ENCODE measurements at places on chromosomes 1 and 21.

GRCh38 chr1:100538913-100539835 is 1.2 kb downstream of the GPR88 start:
- no peak for DNase-seq

DNA sequence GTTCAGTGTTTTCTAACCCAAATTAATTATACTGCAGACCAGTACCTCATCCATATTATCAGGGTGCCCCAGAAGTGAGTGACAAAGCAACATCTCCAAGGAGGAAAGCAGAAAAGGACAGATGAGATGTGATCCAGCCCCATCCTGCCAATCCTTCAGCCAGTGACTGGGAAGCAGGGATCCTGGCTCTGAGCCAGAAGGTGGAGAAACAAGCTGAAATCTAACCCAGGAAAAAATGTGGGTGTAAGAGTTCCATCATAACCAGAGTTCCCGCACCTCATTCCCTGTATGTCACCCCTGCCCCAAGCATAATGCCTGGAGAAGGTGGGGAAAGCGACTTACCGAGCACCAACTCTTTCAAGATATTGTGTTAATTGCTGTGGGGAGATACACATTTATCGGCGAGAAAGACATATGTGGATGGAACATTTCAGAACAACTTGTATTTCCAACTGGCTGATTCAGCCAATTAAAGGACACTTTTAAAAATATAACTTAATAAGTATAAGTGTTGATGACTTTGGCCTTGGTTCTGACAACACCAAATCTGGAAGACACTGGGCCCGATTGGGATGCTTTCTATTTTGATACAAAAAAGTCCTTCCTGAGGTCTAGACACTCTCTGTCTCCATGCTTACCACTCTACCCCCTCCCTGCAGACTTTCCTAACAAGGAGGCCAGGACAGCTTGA is 14.9 kb downstream of the PLEKHA6 start:
- DNase-seq = no peak

- no peak for DNase-seq
Measured at GRCh38 chr1:222416001-222416791, 131.7 kb downstream of the HHIPL2 start.

GRCh38 chr21:45080639-45081414 is 6.4 kb downstream of the ADARB1 start:
- no peak for DNase-seq

DNA sequence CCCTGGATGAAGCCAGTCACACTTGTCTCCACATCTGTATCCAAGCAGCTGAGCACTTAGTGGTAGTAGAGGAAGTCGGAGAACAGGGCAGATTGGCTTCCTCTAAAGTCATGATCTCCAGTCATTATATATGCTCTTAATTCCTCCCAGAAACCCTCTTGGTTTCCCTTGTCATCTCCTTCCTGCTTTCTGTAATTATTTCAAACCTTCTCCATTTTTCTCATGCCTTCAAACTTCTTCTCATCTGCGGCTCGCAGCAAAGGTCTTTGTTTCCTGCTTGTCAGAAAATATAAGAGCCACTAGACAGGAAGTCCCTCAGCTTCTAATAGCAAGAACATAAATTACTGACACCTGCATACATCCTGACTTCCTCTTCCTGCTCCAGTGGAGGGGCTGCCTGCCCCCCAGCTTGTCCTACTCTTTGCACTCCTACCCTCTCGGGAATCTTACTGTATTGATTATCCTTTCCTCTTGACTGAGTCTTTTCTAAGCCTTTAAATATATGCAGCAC is 124.6 kb upstream of the NGF start:
- DNase-seq = no peak

GRCh38 chr1:237834048-237834447 is 56.7 kb downstream of the ZP4 start:
- no peak for DNase-seq

- DNase-seq = no peak
Measured at GRCh38 chr1:28056129-28056925, 32.1 kb downstream of the EYA3 start.

- no peak for DNase-seq
Measured at GRCh38 chr1:169473347-169473746, 12.4 kb downstream of the SLC19A2 start.

DNA sequence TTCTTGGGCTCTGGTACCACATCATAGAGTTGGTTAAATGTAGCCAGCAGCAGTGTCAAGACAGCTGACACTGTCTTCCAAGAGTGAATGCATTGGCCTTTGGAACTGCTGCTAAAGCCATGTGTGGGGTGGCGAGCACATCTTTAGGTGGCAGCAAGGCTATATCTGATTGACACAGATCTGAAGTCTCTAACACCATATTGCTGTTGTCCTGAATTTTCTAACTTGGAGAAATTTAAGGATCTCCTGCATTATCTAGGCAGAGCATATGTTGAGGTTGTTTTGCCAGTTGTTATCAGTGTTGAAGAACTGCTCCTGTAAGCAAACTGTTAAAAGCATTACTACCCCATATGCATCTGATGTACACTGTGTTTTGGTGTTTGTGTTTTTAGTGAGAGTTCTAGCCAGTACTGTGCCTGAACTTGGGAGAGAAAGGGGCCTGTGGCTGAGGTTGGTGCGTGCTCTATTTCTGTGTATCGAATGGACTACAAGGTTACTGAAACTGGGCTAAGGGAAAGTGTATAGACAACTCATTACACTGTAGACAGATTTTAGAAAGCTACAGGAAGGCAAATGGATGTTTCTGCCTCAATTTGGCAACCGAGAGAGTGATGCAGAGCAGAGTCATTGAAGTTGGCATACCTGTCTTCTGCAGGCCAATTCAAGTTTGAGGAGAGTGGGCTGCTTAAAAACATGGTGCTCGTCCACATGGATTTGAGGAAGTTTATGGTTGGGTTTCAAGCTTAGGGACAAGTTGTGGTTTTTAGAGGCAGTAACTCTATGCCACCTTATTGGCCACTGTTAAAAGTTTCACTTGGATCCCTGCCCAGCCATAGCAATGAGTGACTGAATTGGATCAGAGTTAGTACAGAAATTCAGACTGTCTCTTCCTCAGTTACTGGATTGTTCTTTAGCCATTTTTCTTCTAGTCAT is 16.9 kb downstream of the DYRK3 start:
- DNase-seq = no peak

DNA sequence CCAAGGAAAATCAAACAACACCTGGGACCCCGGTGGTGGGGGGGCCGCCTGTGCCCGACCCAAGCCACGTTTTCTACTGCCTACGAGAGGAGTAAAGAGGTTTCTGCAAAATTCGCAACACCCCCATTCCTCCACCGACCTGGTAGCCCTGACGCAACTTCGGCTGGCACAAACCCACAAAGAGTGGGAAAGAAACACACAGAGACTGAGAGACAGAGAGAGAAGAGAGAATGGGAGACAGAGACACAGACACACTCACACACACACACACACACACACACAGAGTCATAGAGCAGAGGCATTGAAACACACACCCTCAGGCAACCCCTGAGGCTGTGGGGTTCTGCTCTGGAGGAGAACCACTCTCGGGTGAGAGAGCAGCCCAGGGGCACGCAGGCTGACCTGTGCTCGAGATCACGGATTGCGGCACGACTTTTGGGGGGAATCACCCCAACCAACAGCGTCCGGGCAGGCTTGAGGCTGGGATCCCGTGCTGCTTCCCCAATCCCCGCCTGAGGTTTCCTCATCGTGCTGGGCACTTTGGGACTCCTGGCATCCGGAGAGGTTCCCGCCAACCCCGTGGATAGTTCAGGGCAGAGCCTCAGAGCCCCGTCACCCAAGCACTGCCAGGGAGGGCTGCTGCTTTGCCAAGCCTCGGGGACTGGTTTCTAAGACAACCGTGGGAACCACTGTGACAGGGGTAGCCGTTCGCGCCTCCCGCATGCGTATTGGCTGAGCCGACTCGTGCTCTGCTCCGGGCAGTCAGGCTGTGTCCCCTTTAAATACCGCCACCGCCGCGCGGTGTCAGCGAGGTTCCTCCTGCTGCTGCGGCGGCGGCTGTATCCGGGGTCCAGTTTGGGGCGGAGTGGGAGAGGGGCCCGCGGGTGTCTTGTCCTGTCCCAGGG is 682.4 kb upstream of the TPTE start:
- DNase-seq = no peak

GRCh38 chr1:192571668-192572067 is 3.9 kb upstream of the RGS1 start:
- DNase-seq = no peak

DNA sequence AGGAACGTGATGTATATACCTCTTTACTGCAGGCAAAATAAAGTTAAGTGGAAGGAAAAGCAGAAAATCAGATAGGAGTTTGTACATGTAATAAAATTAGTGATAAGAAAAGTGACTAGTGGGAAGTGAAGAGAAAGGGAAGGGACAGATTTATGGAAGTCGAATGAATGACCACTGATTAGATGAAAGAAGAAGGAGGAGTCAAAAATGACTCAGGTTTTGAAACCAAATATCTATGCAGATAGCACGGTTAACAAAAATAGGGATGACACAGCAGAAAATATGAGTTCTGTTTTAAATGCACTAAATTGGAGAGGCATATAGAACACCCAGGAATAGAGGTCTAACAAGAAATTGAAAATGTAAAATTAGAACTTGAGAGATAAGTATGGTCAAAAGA is 128.0 kb downstream of the HMCN1 start:
- DNase-seq = no peak

- DNase-seq = no peak
Measured at GRCh38 chr1:43538969-43539368, 8.3 kb downstream of the PTPRF start.

DNA sequence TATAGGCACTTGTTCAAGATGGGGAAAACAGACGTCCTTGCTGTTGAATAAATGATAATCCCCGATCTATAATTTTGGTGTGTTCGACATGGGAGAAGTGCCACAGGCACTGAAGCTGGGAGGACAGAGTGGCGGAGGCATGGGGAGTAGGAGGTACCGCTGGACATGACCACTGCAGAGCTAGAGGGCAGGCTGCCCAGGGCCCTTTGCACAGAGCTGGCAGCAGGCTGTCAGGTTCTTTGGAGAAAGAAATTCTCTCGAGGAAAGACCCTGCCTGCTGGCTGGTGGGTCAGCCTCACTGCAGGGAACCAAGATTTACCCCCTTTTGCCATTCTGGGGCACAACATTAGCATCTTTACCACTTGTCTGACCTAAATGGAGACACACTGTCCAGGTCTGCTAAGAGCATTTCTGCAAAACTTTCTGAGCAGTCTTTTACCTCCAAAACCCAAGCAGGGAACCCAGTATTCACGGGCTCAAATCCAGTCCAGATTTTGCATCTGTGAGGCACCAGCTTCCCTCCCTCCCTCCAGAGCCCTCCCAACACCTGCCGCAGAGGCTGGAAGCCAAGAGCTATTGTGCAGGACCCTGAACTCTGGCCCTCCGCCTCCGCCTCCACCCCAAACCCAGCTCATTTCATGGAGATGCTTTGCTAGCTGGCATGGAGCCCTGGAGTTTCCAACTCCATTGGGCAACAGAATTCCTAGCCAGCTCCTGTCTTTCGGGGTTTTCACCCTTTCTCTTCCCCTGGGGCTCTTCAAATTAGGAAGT is 142.3 kb downstream of the PLXNA2 start:
- no peak for DNase-seq

GRCh38 chr1:94538243-94538827 is 3.2 kb downstream of the F3 start:
- DNase-seq = no peak

- no peak for DNase-seq
Measured at GRCh38 chr1:167197692-167198091, 23.0 kb upstream of the POU2F1 start.

- no peak for DNase-seq
Measured at GRCh38 chr1:31678681-31679080, 25.1 kb downstream of the COL16A1 start.

GRCh38 chr1:155607708-155608107 is 2.3 kb upstream of the MSTO1 start:
- no peak for DNase-seq

- DNase-seq = no peak
Measured at GRCh38 chr1:91699339-91699974, 186.5 kb downstream of the TGFBR3 start.

DNA sequence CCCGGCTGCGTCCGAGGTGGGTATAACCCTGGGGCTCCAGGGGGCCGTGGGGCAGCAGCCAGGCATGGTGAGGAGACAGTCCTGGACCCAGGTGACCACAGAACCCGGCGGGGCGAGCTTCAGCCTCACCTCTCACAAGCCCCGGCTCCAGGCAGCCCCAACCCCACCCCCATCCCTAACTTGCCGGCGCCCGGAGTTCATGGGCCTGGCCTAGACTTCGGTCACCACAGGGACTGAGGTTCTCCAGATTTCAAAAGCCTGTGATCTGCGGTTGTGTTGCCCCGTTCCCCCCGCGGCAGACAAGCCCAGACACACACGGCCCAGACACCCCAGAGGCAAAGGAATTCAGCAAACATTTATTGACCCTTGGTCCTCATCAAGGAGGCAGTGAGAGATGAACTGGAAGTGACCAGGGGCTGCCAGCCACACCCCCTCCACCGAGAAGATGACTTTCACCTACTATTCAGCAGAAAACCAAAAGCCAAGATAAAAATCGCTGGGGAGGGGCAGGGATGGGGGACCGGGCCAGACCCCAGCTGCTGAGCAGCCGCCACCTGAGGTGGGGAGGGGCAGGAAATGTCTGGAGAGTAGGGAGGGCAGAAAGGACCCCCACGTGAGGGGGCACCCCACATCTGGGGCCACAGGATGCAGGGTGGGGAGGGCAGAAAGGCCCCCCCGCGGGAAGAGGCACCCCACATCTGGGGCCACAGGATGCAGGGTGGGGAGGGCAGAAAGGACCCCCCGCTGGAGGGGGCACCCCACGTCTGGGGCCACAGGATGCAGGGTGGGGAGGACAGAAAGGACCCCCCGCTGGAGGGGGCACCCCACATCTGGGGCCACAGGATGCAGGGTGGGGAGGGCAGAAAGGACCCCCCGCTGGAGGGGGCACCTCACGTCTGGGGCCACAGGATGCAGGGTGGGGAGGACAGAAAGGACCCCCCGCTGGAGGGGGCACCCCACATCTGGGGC is 3.9 kb downstream of the HES4 start:
- no peak for DNase-seq

DNA sequence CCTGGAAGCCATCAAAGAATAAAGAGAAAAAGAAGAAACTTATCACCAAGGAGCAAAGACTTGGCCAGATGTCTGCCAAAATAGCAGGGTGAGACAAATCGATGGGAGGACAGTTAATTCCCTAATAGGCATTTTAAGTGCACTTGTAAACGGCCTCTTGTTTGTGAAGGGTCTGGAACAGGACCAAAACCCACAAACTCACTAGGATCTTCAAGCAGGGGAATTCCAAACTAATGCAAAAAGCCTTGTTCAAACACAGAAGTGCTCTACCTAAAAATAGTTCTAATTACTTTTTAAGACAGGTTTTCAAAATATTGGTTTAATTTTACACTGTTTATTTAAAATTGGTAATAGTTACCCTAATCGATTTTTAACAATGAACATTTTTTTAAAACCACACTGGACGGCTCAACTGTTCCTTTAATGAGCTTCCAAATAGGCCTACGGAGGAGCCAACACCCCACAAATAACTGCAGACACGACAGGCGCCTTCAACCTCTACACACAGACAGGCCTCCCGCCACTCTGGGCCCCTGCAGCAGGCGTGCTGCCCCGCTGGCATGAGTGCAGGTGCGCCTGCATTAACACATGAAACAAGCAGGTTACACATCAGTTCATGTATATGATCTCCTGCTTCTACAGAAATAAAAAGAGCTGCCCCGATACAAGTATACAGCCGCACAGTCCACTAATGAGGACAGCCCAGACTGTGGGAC is 15.8 kb downstream of the UBE2G2 start:
- no peak for DNase-seq
